ENCODE measurements at places on chromosomes 4 and X.

GRCh38 chrX:110175696-110176095 lies 142.2 kb downstream of the AMMECR1 start:
- DNase-seq, result no peak

DNA sequence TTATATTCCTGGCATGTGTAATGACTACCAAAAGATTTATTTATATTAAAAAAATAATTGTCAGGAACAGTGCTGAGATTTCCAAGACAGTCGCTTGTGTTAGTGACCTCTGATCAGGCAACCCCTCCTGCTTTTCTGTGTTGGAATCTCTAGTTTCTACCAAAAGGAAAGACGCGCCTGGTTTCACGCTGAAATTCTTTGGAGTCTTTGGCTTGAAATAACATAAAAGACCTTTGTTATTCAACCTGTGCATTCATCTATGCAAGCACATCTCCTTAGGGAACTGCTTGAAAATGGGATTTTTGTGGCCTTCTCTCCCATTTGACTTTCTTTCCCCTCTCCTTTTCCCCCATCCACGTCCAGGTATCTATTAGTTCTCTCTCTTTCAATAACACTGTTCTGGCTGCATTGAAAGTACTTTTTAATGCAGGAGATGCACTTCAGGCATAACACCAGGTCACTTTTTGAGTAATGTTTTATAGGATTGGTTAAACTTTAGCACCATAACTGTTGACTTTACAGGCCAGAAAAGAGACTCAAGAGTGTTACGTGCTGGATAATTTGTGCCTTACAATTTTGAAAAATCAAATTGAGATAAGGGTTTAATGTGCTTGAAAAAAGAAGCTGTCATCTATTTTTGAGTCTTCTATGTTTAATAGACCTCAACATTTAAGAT lies 172.7 kb downstream of the GPAT3 start:
- DNase-seq, result no peak

DNA sequence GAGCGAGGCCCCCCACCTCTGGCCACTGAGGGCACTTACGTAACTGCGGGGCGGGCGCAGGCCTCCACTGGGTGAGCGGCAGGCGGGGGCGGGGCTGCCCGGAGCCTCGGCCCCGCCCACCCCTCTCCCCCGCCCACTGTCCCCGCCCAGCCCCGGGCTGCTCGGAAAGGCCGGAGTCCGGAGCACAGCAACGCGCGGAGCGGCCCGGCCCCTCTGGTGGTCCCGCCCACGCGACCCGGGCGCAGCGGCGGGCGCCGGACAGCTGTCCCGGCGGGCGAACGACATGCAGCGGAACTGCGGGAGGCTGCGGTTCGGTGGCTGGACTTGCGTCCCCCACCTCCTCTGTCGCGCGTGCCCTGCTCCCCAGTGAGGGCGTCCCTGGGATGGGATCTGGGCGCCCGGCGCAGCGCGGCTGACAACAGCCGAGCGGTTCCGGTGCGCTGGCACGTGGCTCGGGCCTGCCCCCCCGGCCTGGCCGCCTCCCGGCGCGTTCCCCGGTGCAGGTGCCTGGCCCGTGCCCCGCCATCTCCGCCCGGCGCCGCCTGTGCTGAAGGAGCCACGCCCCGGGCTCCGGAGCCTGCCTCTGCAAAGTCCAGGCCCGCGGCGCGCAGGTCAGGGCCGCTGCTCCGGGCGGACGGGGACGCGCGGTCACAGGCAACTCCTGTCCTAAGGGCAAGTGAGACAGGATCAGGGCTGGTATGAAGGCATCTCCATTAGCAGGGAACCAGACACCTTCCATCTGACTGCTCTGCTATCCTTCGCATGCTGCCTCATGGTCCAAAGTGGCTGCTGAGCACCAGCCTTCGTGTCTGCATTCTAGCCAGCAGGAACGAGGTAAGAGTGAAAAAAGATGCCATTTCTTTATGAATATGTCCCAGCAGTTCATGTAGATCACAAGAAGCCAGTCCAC lies 21.8 kb upstream of the JAKMIP1 start:
- peak; percentile 30 for DNase-seq

- DNase-seq, result no peak
These were observed 9.6 kb downstream of the CTBP1 start for GRCh38 chr4:1239141-1239949.

GRCh38 chr4:82745173-82745842 lies 53.3 kb downstream of the SCD5 start:
- no peak for DNase-seq

DNA sequence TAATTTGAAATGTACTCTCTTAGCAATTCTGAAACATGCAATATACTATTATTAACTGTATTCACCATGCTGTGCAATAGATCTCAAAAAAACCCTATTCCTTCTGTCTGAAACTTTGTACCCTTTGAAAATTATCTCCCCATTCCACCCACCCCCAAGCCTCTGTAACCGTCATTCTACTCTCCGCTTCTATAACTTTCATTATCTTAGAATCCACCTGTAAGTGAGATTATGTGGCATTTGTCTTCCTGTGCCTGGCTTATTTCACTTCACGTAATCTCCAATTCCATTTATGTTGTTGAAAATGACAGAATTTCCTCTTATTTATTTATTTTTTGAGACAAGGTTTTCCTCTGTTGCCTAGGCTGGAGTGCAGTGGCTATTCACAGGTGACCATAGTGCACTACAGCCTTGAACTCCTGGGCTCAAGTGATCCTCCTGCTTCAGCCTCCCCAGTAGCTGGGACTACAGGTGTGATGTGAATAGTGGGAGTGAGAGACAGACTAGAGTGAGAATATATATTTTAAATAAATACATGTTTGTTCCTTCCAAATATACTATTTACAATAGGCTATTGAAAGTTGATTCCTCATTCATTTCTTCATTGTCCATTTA lies 30.5 kb downstream of the VSIG4 start:
- DNase-seq, result no peak

DNA sequence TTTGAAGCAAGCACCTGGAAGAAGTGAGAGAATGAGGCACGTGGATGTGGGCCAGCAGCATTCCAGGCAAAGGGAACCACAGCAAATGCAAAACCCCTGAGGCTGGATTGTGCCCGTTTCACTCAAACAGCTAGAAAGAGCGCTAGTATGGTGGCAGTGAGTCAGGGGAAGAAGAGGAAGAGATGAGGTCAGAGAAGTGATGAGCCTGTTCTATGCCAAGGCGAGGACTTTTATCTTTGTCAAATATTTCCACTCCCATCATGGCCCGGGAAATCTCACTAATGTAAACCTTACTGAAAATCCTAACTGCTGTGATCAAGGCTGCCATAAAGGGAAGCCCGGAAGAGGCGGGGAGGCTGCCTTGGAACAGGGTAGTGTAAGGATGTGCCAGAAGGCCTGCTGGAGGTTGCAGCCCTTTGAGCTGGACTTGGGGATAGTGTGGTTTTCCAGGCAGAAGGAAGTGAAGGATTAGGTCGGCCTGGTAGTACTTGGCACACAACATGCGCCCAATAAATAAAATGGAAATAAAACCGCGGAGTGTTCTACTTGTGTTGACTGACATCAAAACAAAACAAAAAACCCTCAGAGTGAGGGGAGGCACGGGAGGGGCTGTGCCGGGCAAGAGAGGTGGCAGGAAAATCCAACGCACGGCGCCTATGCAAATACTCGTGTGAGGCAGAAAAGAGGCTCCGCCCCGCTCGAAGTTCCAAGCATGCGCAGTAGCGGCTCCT lies 1.2 kb upstream of the CDK16 start:
- no peak for DNase-seq

DNA sequence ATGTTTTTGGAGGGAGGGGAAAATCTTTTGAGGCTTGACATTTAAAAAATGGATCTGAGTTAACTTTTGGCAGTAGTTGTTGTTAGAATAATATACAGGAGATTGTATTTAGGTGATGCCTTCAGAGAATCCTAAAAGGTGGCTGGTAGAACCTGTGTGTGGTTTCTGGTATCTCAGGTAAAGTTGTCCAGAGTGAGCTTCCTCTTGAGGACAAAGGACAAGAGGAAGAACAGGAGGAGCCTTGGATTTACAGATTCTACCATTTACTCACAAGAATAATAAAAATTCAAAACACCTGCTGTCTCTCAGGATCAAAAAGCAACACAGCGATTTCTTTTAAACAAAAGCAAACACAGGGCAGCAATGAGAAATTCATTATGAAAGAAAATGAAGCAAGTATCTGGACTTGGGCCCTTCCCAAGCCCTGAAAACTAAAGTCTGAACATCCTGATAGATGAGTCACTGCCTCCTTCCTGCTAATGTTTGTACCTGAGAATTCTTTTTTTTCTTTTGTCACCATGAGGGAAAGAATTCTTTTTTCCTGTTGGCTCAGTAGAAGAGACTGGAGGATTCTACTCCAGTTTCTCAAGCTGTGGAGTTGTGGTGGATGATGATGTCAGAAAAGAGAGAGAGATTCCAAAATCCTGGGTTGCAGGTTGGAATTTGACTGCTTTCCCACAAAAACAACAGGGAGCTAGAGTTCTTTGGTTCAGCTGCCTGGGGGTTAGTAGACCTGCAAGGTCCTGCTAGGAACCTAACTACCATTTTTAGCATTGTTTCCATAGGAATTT lies 31.5 kb upstream of the RAPGEF2 start:
- no peak for DNase-seq

DNA sequence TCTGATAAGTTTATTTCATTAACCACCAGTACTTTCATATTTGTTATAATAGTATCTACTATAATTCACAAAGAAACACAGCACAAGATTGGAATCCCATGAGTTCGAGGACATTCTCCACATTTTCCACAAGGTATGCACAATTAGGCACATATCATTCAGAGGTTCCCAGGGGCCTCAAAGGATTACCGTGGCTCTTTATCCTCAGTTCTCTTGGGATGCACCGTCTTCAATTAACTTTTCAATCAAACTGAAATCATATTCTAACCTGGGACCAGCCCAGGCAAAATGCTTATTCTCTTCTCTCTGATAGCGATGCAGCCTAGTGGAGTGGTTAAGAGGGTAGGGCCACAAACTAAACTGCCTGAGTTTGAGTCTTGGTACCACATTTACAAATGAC lies 242.6 kb upstream of the RASGEF1B start:
- no peak for DNase-seq

- no peak for DNase-seq
These were observed 16.3 kb downstream of the MAN2B2 start for GRCh38 chr4:6591313-6591712.

GRCh38 chr4:79181190-79181589 lies 144.7 kb downstream of the NAA11 start:
- no peak for DNase-seq

- no peak for DNase-seq
These were observed 14.9 kb downstream of the TIFA start for GRCh38 chr4:112270640-112271421.

- DNase-seq, result no peak
These were observed 20.9 kb upstream of the PRMT9 start for GRCh38 chr4:147704846-147705245.

DNA sequence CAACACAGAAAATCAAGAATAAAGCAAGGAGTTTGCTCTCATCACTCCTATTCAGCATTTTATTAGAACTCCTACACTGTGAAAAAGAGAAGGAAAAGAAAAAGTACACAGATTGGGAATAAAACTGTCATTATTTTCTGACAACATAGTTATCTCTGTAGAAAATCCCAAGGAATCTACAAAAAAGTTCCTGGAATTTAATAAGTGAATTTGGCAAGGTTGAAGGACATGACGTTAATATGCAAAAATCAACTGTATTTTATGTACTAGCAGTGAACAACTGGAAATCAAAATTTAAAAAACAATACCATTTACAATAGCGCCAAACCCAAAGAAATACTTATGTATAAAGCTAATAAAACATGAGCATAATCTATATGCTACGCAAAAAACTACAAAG lies 26.3 kb downstream of the CHIC2 start:
- DNase-seq, result no peak

DNA sequence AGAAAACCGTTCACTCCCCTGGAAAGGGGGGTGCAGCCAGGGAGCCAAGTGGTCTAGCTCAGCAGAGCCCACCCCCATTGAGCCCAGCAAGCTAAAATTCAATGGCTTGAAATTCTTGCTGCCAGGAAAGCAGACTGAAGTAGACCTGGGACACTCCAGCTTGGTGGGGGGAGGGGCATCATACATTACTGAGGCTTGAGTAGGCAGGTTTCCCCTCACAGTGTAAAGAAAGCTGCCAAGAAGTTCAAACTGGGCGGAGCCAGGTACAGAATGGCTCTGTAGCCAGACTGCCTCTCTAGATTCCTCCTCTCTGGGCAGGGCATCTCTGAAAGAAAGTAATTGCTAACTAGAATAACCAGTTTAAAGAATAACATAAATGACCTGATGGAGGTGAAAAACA lies 372.3 kb upstream of the F9 start:
- no peak for DNase-seq

GRCh38 chr4:173935622-173936405 lies 347.7 kb downstream of the FBXO8 start:
- DNase-seq, result no peak

DNA sequence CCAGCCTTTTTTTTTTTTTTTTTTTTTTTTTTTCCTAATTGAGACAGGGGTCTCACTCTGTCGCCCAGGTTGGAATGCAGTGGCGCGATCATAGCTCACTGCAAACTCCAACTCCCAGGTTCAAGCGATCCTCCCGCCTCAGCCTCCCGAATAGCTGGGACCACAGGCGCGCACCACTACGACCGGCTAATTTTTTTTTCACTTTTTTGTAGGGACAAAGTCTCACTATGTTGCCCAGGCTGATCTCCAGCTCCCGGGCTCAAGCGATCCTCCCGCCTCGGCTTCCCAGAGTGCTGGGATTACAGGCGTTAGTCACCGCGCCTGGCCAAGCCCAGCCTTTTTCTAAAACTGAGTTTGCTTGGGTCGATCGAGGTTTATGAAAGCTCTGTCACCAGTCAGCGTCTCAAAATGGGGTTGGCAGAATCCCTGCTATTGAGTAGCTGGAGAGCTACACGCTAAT lies 1.3 kb upstream of the OTUD5 start:
- peak; percentile 50 for DNase-seq

DNA sequence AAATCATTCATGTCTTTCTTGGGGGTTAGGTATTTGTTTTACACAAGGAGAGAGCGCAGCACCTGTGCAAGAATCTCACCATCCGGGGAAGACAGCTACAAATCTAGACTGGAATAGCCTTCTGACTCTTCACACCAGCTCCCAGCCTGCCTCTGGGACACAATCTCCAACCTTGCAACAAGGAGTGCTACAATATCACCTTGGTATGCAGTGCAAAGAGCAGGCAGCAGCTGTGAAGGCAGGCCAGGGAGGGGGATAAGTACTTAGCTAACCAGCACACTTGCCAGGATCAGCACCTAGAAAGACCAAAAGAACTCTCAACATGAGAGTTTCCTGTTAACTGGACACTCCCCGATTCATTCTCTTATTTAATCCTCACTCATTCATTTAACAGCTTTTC lies 235.3 kb downstream of the AR start:
- no peak for DNase-seq

DNA sequence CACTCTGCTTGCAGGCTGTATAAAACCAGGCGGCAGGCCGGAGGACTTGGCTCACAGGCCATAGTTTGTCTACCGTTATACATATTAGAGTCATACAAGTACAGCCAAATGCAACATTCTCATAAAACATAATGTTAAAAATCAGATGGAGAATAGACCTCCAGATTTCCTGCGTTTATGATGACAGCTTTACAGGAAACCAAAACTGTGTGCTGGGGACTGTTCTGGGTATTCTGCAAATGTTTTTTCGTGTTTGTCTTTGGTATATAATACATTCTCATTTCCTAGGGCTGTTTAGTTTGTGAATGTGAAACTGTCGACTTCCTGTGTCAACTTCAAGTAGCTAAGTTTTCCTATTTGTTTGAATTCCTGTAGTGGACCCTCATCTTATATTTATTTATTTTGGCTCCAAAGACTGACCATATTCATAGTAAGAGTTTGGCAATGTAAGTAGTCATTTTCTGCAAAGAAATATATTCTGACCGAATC lies 79.5 kb upstream of the FAM9C start:
- DNase-seq, result no peak
